ENCODE measurements at places on chromosomes 2 and 18.

DNA sequence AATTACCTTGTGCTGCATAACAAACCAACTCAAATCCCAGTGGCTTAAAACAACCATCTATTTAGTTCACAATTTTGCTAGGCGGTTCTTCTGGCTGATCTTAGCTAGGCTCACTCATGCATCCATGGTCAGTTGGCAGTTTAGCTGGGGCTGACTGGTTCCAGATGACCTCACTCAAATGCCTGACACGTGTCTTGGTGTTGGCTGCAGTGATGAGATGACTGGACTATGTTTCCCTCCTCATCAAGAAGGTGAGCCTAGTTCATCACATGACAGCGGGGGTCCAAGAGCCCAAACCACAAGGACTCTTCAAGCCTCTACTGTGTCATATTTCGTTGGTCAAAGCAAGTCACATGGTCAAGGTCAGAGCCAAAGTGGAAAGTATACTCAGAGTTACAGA is 42.7 kb upstream of the ACTR3 start:
- no peak for DNase-seq

DNA sequence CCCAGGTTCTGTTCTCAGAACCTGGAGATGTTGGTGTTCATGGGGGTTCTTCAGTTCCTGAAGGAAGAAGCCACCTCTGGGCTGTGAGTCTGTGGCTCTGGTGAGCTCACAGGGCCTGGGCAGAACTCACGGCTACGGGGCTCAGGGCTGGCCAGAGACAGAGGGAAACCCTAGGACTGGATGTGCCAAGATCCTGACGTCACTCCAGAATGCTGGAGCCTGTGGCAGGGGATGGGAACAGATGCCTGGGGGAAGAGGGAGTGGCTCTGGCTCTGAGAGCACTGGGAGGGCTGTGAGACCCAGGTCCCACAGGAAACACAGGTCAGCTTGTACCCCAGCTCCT is at the start of gene OTOF:
Gene OTOF (minus strand): TSS at position 214 of the 343 bp plus-strand sequence.
- no peak for DNase-seq

- no peak for DNase-seq
These were observed 15.2 kb downstream of the ITGAV start for GRCh38 chr2:186605041-186605440.

DNA sequence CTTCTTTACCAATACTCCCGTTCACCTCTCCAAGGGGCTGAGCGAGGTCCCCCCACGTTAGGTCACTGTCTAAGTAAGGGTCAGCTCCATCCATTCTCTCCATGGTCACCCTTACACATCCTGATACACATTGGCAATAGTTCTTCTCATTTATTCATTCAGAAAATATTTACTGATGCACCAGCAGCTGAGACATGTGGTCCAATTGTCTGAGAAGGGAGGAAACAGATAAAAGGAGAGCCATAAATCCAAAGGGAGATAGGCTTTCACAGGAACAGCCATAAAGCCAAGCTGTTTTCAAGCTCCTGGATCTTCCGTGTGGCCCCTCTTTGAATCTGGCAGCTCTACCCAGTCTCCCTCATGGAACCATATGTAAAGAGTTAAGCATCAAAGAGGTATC is 121.2 kb downstream of the TXNL1 start:
- no peak for DNase-seq

- DNase-seq, result no peak
These were observed 312.8 kb upstream of the THSD7B start for GRCh38 chr2:136452528-136452927.

GRCh38 chr2:151567006-151567405 is 157.3 kb downstream of the RIF1 start:
- DNase-seq, result no peak

GRCh38 chr18:56532176-56532840 is 106.1 kb downstream of the TXNL1 start:
- peak; percentile 40 for DNase-seq

DNA sequence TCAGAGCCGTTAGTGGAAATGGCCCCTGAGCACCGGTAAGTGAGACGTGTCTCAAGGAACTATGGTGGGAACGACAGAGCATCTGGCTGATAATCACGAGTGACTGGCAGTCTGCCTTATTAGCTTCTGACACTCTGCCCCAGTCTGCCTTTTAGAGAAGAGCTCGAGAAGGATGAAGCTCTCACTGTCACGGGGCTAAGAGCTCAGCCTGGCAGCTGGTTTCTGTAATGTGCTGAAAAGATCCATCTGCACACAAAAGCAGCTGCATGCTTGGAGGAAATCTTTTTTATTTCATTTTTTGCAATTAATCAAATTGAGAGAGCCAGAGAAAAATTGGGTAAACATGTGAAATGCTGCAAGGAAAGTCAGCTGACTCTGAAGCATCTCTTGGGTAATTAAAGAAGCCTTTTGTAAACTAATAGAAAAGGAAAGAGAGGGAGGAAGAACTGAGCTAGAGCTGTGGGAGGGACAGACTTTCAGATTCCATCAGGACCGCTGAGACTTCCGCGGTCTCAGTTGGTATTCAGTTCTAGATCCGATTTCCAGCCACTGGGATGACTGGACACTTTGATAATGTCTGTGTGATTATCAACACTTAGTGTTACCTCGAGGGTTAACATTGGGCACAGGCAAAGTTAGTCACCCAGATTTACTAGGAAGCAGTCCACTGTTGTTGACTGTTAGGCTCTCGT is 24.4 kb downstream of the MBP start:
- DNase-seq, result peak; percentile 41

DNA sequence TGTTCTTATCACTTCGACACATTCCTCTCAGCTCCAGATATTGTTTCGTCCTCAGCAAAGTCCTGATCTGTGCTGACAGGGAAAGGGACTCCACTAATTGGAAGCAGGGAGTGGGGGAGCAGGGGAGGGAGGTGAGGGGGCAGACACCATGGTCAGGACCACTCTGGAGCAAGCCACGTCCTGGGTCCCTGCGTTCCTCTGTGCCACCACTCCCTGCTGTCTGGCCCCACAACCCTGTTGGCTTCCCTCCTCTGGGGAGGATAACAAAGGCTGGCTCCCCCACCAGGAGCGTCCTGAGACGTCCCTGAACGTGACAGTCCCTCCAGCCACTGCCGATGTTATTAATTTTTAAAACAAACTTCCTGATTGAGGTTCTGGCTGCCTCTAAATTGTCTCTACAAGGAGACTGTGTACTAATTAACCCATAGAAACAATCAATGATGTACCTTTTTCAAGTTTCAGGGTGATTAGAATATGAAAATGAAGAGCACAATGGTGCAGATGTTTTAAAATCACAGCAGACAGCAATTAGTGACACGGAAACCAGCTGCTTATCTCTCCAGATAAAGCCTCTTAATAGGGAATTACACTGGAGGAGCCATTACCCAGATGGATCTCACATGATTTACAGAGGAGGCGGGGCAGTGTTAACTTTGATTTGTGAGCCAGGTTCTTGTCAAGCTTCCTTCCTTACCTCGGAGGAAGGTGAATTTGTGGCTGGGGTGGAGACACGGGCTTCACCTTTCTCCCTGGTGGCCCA is 257.5 kb downstream of the SETBP1 start:
- DNase-seq, result no peak

GRCh38 chr2:163453920-163454319 is 281.9 kb downstream of the FIGN start:
- DNase-seq, result no peak

DNA sequence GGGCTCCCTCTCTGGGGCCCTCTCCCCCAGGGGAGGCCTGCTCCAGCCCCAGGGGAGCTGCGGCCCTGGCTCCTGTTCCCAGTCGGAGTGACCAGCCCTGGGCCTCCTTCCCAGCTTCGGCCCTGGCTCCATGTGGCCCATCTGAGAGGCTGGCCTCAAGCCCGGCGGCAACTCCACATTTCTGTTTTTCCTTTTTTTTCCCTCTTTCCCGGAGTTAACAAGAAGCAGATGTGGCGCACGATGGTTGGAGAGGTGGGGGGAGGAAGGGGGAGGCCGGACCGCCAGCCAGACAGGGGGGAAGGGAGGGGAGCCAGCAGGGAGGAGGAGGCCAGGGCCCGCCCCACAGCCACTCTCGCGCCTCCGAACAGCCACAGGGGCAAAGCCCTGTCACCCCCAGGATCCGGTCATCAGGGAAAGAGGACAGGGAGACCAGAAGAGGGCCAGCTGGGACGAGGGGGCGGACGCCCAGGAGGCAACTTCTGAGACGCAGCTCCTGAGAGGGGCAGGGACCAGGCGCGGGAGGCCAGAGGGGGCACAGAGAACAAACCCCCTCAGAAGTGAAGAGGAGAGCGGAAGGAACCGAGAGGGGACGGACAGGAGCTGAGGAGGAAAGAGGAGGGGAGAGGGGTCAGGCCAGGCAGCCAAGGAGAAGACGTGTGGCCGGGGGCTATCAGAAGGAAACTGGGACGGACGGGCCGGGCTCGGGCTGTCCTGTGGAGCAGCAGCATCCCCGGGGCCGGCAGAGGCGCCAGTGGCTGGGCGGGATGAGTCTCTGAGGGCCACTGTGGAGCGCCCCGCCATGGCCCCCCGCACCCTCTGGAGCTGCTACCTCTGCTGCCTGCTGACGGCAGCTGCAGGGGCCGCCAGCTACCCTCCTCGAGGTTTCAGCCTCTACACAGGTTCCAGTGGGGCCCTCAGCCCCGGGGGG is at the start of gene EMILIN1:
Gene EMILIN1 (plus strand): TSS at position 349 of the 928 bp plus-strand sequence. CDS start 451 bp downstream, at position 800.
- DNase-seq, result no peak

- no peak for DNase-seq
These were observed 1027.9 kb upstream of the FAM98A start for GRCh38 chr2:34627003-34627402.

DNA sequence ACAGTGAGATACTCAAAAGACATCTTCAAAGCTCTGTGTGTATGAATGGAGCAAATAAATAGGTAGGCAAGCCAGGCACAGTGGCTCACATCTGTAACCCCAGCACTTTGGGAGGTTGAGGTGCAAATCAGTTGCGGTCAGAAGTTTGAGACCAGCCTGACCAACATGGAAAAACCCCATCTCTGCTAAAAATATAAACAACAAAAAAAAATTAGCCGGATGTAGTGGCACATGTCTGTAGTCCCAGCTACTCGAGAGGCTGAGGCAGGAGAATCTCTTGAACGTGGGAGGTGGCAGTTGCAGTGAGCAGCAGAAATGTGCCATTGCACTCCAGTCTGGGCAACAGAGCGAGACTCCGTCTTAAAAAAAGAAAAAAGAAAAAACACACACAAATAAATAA is 945.1 kb upstream of the PIK3C3 start:
- no peak for DNase-seq

GRCh38 chr2:52852006-52852405 is 915.6 kb upstream of the CHAC2 start:
- no peak for DNase-seq

- DNase-seq, result no peak
These were observed 258.5 kb downstream of the ASXL3 start for GRCh38 chr18:33836564-33836963.

DNA sequence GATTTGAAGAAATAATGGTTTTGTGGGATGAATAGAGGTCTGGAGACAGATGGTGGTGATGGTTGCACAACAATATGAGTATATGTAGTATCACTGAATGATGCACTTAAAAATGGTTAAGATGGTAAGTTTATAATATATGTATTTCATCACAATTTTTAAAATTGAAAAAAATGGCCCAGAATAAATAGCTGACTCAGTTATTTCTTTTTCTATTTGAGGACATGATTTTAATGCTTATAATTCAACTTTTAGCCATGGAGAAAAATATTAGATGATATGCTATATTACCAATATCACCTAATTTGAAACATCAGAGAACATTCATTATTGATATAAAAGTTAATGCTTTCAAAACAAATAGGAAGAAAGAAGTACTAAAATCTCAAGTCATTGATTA is 339.8 kb upstream of the LINC00305 start:
- DNase-seq, result no peak

Measured in MV-4-11 (cell line).